CD4-positive, alpha-beta T cell (primary cell): ENCODE measurements at places on chromosomes 3 and 15.

- peak; percentile 51 for DNase-seq
Measured at GRCh38 chr15:44584162-44584749, 47.3 kb downstream of the EIF3J start.

DNA sequence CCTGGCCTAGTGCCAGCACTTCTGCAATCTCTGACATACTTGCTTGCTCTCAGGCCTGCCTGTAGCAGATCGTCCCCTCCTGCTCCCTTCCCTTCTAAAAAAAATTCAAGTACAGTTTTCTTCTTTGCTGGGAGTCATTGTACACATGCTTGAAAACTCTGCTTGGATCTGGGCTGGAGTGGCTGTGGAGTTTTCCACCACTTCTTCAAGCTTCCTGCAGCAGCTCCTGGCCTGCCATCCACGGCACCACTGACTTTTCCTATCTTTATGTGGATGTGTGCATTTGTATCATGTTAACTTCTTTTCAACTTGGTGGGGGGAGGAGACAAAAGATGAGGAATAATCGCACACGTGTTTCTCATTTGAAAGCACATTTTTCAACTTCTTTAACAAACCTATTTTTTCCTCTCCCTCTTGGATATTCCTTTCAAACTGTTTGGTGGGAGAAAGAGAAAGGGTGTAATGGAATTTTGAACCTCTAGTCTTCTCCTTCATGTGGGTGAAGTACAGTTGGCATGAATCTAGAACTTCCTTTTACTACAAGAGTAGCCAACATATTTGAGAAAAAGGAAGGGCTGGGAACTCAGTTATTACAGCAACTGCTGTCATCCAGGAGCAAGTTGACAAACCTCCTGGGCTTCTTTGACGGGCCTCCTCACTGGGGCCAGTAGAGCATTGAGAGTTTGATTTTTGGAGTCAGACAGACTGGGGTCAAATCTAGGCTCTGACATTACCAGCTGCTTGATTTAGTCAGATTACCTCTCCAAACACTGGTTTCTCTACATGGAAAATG, 61.2 kb upstream of the LRTM1 start:
- DNase-seq: no peak

DNA sequence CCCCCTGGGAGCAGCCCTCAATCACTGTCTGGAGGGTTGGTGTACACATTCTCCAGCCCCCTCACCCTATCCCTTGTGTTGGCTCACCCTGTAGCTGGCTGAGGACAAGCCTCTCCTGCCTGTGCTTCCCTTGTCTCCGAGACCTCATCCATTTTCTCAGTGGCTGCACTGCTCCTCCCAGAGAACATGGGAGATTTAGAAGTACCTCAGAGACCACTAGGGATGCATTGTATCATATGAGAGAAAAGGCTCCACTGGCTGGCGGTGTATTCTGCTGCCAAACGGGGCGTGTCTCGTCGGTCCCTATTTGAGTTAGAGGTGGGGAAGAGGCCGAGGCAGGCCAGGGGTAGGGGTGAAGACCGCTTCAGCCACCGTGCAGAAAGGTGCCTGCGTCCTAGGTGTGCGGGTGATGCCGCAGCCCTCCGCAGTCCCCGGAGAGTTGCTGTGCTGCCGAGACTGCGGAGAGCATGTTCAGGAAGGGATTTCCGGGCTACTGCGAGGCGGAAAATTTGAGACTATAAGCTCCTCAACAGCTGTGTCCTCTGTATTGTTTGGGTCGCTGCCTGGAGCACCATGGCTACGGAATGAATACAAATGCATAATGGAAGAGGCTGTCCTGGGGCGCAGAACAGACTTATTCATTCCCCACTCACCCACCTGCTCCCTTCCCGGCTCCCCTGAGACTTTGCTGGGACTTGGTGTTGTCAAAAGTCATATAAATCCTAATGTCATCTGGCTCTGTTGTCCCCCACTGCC, 43.8 kb downstream of the SPSB4 start:
- no peak for DNase-seq

GRCh38 chr3:30492322-30493192, 113.8 kb upstream of the TGFBR2 start:
- no peak for DNase-seq

DNA sequence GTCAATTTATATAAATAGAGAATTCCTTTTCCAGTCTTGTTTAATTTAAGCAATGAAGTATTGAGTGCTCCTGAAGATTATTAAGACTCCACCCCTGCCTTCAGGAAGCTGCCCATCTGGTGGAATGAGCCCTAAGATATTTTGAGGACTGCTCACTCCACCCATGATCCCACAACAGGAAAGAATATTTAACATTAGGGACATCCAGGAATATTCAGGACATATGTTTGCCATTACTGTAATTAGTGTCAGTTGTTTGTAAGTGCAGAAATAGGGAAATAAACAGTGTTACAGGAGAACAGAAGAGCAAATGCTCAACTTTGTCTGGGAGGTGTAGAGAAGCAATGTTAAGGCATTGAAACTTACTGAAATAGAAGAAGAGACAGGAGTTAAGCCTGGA, 375.0 kb downstream of the ROBO2 start:
- no peak for DNase-seq

GRCh38 chr15:65856821-65857455, 12.4 kb upstream of the RAB11A start:
- peak; percentile 84 for DNase-seq

DNA sequence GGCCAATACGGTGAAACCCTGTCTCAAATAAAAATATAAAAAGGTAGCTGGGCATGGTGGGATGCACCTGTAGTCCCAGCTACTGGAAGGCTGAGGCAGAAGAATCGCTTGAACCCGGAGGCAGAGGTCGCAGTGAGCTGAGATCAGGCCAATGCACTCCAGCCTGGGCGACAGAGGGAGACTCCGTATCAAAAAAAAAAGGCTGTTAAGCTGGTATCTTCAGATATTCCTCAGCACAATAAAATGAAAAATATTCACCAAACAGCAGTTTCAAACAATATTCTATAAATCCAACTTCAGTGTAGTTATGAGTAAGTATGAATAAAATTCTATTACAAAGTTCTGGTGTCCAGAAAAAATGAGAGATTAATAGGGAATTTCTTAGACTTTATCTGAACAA, 14.2 kb downstream of the DENND4A start:
- no peak for DNase-seq

GRCh38 chr3:17076940-17077605, 192.3 kb downstream of the PLCL2 start:
- no peak for DNase-seq

DNA sequence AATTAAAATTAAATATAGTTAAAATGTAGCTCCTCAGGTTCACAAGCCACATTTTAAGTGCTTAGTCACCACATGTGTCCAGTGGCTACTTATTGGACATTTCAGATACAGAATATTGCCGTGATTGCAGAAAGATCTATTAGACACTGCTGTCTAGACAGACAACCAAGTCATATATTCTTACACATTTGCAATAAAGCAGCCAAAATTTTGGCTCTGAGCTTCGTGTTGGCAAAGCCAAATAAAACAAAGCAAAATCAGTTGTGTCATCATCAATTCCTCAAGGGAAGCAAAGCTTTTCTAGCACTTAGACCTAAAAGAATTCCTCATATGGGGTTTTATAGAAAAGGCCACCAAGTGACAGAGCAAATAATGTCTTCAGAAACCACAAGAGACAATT, 193.1 kb upstream of the LPP start:
- no peak for DNase-seq

DNA sequence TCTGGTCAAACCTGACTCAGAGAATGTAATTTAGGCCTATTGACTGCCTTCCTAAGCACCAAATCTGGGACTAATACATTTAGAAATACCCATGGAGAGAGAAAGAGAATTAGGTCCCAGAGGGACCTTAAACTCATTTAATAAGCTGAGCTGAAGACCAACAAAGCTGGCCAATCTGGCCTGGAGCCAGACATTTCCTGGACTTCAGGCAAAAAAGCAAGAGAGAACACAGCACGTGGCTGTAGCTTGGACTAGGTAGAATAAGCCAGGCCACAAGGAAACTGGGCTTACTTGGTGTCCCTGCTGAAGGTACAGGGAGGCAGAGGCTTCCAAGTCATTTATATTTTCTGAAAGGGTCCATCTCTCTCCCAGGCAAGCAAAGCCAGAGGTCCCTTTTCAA, 88.1 kb downstream of the RTP4 start:
- no peak for DNase-seq

DNA sequence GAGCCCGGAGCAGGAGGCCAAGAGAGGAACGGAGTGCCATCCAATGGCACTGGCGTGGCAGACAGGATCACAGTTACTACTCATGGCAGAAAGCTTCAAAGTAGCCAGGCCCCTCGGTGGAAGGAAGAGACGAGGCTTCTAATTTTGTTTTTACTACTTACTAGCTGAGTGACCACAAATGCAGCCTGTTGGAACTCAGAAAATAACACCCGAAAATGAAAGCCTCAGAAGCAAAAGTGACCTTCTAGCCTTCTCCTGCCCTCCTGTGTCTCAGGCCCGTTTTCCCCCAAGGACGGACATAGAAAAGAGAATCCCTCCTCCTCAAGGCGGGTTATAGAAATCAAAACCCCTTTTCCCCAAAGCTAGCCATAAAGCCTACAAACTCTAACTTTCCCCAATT, 9.9 kb upstream of the STRA6 start:
- no peak for DNase-seq

GRCh38 chr3:169116056-169116693, 547.3 kb downstream of the MECOM start:
- DNase-seq: no peak

DNA sequence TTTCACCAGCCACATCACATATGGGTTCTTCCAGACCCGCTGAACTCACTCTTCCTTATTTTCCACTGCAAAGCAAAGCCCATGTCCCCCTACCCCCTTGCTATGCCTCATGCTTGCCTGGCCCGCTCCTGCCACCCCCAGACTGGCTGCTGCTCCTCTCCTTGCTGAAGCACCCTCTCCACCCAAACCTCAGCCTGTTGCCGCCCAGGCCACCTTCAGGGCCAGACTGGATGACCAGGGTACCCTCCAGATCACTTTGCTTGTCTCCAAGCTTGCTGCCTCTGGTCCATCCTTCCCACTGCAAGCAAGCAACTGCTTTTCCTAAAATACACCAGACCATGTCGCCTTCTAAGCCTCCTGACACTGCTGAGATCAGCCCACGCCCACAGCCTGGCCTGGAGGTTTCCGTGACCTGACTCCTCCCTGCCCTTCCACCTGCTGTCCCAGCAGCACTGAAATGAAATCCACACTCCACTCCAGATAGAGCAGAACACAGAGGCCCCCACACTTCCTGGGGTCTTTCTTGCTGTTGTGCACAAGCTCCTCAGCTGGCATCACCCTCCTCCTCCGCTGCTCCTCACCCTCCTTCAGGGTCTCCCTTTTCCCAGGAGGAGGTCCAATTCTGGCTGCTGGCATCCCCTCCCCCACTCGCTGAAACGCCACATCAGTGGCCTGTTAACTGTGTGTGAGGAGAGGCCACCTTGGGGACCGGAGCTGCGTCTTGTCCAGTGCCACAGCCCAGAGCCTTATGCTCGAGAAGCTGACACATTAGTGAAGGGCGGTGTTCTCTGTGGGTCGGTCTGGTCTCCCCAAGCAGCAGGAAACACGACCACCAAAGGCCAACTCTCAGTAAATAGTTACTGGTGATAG, 99.1 kb downstream of the ADCY5 start:
- no peak for DNase-seq

GRCh38 chr3:117035745-117036144, 326.2 kb downstream of the TUSC7 start:
- DNase-seq: no peak

- DNase-seq: no peak
Measured at GRCh38 chr15:73923156-73923487, 3.1 kb upstream of the LOXL1 start.

DNA sequence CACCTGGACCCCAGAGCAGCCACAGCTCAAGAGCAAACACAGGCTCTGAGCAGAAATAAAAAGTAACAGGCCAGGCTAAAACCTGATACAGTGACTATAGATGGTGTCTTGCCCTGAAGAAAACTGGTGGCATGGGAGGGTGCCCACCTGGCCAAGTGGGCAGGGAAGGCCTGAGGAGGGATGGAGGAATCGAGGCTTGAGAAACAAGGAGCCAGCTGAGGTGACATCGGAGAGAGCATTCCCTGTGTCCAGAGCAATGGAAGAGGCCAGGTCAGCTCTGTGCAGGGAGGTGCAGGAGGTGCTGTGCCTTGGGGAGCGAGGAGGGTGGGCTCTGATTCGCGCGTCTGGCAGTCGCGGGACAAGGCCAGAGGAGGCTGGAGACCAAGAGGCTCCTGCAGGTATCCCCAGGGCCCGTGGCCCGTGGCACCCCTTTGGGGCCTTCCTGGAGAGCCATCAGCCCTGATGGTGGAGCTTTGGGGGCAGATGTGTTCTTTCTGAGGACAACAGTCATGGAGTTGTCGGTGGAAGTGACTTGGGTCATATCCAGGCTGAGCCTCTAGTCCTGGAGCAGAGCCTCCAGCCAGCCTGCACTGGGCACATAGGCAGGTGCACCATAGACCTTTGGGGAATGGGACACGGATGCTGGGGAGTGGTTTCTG, 56.1 kb downstream of the PLXNA1 start:
- DNase-seq: no peak

GRCh38 chr3:73808862-73809509, 184.2 kb upstream of the PDZRN3 start:
- DNase-seq: no peak

GRCh38 chr3:37536840-37537239, 324.8 kb upstream of the CTDSPL start:
- no peak for DNase-seq

- no peak for DNase-seq
Measured at GRCh38 chr3:133882986-133883586, 12.6 kb downstream of the RAB6B start.

DNA sequence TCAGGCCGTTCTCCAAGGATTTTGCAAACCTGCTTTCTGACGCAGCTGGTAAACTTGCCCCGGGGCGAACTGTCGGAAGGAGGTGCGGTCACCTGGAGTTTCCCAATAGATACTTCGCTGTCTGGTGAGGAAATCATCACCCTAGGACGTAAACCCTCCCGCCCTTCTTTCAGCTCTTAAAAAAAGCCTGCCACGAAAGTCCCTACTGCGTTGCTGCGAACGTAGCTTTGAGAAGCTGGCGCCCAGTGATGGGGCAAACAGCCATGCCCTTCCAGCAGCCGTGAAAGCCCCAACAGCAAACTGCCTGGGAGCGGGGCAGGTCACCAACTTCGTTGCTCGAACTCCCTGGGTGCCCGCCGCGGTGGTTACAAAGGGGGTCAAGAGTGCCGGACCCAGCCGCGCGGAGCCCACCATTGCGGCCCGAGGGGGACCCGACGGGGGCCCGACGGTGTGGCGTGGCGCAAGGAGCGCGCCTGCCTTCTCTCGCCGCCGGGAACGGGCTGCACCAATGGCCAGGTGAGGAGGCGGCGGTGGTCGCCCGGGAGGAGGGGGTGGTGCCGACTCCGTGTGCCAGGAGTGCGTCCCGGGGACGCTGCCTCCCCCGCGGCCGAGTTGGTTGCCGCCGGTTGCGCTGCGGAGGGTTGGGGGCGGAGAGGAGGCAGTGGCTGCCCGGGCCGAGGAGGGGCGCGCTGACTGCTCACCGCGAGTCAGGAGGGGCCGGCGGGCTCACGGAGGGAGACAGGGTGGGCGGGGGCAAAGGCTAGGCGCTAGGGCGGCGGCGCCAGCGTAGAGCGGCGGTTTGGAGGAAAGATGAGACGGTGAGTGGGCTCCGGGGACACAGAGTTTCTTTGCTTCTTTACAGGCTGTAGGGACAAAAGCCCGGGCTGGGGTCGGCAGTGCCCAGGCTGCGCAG, at the start of gene PHLDB2:
Gene PHLDB2, plus strand, starts transcription at position 205 of the 913 bp plus-strand sequence. CDS start 24,813 bp downstream, outside the sequence.
- peak; percentile 61 for DNase-seq
